ENCODE measurements at places on chromosomes 13 and 19.

- DNase-seq = no peak
Measured at GRCh38 chr13:77325371-77325980, 1.4 kb downstream of the MYCBP2 start.

DNA sequence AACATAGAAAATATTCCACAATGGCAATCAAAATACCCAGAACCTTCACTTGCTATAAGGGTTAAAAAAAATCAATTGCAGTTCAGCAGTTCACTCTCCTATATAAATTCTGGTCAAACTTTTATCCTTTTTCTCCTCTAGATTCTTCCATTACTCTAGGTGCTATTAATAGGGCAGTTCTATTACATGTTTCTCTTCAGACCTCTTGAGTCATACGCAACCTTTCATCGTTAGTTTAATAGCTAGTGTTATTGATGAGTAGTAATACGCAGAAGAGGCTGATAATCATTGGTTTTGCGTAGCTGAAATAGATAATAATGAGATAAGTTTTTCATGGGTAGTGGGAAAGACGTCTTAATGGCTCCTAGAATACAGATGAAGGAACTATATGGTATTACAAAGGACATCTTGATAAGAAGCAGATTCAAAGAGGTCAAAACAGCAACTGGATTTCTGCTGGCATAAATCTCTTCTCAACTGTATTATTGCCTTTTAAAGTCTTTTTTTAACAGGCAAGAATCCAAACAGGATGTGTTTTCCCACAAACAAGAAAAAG, 118.3 kb upstream of the STARD13 start:
- no peak for DNase-seq

DNA sequence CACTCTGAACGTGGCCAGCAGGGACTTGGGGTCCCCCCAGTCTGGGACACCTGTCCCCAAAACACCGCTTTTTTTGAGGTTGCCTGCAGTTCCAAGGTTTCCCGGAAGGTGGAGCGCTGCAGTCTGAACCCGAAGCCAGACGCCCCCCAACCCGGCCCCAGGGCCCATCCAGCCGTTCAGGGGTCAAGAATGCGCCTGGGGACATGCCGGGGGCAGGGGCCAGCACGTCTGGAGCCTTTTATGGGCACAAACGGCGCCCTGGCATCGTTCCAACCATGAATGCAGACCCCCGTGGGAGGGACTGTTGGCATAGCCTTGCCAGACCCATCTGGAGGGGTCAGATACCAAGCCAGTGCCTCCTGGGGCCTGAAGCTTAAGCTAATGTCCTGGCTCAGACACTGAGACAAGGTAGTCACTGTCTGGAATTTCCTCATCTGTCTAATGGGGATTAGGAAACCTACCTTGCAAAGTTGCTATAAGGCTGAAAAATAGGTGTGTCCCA, 6.9 kb downstream of the S1PR5 start:
- peak; percentile 70 for DNase-seq

GRCh38 chr19:6233827-6234511, 45.8 kb downstream of the MLLT1 start:
- DNase-seq = no peak

DNA sequence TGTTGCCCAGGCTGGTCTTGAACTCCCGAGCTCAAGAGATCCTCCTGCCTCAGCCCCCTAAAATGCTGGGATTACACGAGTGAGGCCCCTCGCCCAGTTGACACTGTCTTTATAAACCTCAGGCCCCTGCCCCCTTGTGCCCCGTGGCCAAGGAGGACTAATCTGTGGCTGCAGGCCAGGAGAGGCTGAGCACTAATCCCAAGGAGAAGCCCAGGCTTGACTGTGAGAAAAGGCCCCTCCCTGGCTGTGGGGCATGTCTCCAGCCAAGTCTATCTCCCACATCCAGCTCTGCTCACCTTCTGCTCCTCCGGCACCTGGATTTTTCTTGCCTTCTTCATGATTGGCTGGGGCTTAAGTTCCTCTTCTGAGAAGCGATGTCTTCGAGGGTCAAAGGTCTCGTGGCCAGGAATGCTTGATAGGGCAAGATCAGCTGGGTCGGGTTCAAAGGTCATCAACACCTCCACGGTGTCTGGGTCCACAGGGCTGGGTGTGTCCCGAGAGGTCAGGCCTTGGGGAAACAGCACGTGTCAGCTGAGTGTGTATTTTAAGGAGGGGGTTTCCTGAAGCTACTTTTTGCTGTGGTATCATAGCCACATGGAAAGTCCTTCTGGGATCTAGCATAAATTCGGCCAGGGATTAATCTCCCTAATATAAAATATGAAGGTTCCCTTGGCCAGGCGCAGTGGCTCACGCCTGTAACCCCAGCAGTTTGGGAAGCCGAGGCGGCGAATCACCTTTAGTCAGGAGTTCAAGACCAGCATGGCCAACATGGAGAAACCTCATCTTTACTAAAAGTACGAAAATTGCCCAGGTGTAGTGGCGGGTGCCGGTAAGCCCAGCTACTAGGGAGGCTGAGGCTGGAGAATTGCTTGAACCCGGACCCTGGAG, 3.8 kb downstream of the DBP start:
- no peak for DNase-seq

- no peak for DNase-seq
Measured at GRCh38 chr13:78028960-78029359, 110.3 kb upstream of the EDNRB start.
